PC-3 (cell line): ENCODE measurements at places on chromosomes 7 and 10. TPM values are rescaled to one million over a fixed set of nuclear protein-coding genes. Genes with fewer than 3 reads are reported as not detected.

DNA sequence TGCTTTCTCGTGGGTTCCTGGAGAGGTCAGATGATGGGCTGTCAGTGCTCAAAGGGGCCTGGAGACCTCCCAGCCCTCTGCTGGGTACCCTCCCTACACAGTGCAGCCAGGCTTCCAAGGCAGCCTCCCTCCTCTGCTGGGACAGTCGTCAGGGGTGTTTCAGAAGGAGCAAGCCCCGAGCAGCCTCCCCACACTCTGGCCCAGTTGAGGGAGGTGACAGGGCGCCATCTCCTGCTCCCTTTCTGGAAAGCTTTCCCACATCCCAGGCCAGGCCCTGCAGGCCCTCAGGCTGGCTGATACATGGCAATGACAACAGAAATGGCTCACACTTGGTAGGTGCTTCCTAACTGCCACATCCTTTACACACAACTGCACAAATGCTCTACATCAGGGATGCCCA is 32.1 kb downstream of the KCNMA1 start:
- H3K36me3 ChIP-seq, result no peaks in the 10 kb centered on the region
- H3K4me3 ChIP-seq, result no peak overlapping the region
- H3K27ac ChIP-seq, result no peak overlapping the region
- peaks cover 61% of the 10 kb centered on the region for H3K4me1 ChIP-seq

GRCh38 chr7:141408440-141408839 is 142.8 kb upstream of the AGK start:
- H3K36me3 ChIP-seq, result no peaks in the 10 kb centered on the region
- DNase-seq, result no peak
- no peak overlapping the region for H3K4me3 ChIP-seq
- peaks cover 72% of the 10 kb centered on the region for H3K27me3 ChIP-seq

Gene SPDYE16
- total RNA-seq, result not detected in 2 replicates

Gene MCU
- total RNA-seq, result 16.4 and 21.5 TPM in 2 replicates

GRCh38 chr7:83947260-83947659 is 247.3 kb downstream of the SEMA3A start:
- no peak overlapping the region for H3K27ac ChIP-seq
- no peaks in the 10 kb centered on the region for H3K4me1 ChIP-seq
- H3K4me3 ChIP-seq, result no peak overlapping the region
- DNase-seq, result peak; percentile 48
- H3K27me3 ChIP-seq, result no peaks in the 10 kb centered on the region

Gene C10orf120
- total RNA-seq, result not detected in 2 replicates

Gene HOXA9
- total RNA-seq, result 69.0 and 85.3 TPM in 2 replicates

DNA sequence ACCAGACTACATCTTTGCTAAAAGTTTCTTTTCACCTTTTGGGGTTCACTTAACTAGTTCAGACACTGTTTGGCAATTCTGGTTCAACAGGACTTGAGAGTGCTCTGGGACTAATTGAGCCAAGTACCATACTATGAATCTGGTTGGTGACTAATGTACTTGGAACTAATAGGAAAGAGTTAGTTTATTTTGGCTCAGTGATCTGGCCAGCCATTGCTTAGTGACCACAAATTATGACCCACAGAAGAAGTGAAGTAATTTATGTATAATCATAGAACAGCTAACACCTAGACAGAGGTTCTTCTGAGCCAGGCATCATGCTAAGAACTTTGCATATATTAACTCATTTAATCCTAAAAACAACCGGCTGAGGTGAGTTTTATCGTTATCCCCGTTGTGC is 126.5 kb upstream of the JCAD start:
- peak overlapping the region; percentile 25 for H3K27ac ChIP-seq
- no peaks in the 10 kb centered on the region for H3K36me3 ChIP-seq
- peak; percentile 86 for DNase-seq
- no peaks in the 10 kb centered on the region for H3K27me3 ChIP-seq
- peaks cover 35% of the 10 kb centered on the region for H3K4me1 ChIP-seq

Gene HYAL4
- total RNA-seq, result 0.26 and 0.98 TPM in 2 replicates

DNA sequence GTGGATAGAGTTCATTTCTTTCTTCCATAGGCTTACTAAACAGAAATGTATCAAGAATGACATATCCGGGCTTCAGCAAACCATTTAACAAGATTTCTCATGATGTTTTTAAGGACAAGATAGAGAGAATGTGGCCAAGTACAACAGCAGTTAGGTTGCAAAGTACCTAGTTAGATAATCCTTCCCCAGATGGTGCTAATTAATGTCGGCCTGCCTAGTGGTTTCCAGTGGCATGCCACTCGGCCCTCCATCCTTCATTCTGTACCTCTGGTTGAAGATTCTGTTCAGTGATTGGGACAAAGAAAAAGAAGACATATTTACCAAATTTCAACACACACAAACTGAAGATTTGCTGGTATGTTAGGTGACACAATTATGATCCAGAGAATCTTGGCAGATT is 212.1 kb downstream of the MACC1 start:
- no peak for DNase-seq
- no peaks in the 10 kb centered on the region for H3K4me1 ChIP-seq
- no peak overlapping the region for H3K4me3 ChIP-seq
- H3K27me3 ChIP-seq, result no peaks in the 10 kb centered on the region
- no peaks in the 10 kb centered on the region for H3K36me3 ChIP-seq

- no peak for DNase-seq
- H3K27ac ChIP-seq, result no peak overlapping the region
- no peak overlapping the region for H3K4me3 ChIP-seq
- H3K27me3 ChIP-seq, result no peaks in the 10 kb centered on the region
Observed at GRCh38 chr10:31622978-31623377, 304.0 kb downstream of the ZEB1 start.

GRCh38 chr10:31320550-31321211 is 1.7 kb downstream of the ZEB1 start:
- H3K4me3 ChIP-seq, result peak overlapping the region; percentile 91
- H3K4me1 ChIP-seq, result peaks cover 22% of the 10 kb centered on the region
- peak; percentile 7 for DNase-seq

Gene VAX1
- 0.12 and 0.98 TPM in 2 replicates for total RNA-seq

Gene FGFBP3
- total RNA-seq, result 0.69 and 1.2 TPM in 2 replicates

GRCh38 chr10:6314620-6315205 is 112.0 kb downstream of the PFKFB3 start:
- H3K27ac ChIP-seq, result peak overlapping the region; percentile 89
- DNase-seq, result peak; percentile 63

Gene VWDE
- 5.5 and 7.7 TPM in 2 replicates for total RNA-seq

- no peaks in the 10 kb centered on the region for H3K36me3 ChIP-seq
- DNase-seq, result no peak
- H3K27ac ChIP-seq, result no peak overlapping the region
- peaks cover 96% of the 10 kb centered on the region for H3K27me3 ChIP-seq
Observed at GRCh38 chr7:31683445-31684225, 3.4 kb upstream of the PPP1R17 start.

- no peak overlapping the region for H3K4me3 ChIP-seq
- H3K4me1 ChIP-seq, result peaks cover 13% of the 10 kb centered on the region
- no peaks in the 10 kb centered on the region for H3K27me3 ChIP-seq
- no peaks in the 10 kb centered on the region; the same call in 1 of the 2 replicates for H3K36me3 ChIP-seq
Observed at GRCh38 chr10:118732245-118733165, 22.3 kb downstream of the CACUL1 start.

DNA sequence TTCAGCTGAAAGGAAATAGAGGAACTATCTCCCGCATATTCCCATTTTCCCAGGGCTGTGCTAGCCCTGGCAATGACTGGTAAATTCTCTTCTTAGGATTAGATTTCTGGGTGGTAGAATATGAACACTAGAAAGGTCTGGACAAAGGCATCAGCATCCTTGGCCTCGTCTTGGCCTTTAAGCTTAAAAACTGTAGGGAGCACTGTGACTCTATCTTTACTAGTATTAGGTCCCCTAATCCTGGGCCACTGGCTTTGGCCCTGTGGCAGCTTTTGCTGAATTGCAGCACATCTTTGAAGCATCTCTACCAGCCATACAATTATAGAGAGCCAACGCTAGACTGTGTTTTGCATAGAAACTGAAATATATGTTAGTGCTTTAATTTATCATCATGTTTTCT is 41.5 kb upstream of the EBLN1 start:
- DNase-seq, result peak; percentile 11
- no peak overlapping the region for H3K27ac ChIP-seq
- no peaks in the 10 kb centered on the region for H3K27me3 ChIP-seq

- DNase-seq, result no peak
- no peak overlapping the region for H3K27ac ChIP-seq
- no peaks in the 10 kb centered on the region for H3K27me3 ChIP-seq
- no peaks in the 10 kb centered on the region for H3K4me1 ChIP-seq
Observed at GRCh38 chr7:137272249-137272648, 71.3 kb downstream of the PTN start.

DNA sequence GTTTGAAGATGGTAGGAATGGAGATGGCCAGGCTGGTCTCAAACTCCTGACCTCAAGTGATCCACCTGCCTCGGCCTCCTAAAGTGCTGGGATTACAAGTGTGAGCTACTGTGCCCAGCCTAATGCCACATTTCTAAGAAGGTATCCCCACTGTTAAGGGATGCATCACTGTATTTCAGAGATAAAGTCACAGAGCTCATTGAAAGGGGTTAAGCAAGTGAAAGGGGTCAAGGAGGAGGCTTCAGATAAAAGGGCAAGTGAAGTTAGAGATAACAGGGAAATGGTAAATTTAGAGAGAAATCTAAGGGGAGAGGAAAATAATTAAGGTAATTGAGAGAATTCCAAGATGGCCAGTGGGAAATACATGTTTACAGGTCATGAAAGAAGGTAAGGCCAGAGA is 93.0 kb upstream of the SP4 start:
- no peak overlapping the region for H3K4me3 ChIP-seq
- H3K27ac ChIP-seq, result no peak overlapping the region
- no peaks in the 10 kb centered on the region for H3K4me1 ChIP-seq
- peaks cover 30% of the 10 kb centered on the region for H3K27me3 ChIP-seq
- no peak for DNase-seq

DNA sequence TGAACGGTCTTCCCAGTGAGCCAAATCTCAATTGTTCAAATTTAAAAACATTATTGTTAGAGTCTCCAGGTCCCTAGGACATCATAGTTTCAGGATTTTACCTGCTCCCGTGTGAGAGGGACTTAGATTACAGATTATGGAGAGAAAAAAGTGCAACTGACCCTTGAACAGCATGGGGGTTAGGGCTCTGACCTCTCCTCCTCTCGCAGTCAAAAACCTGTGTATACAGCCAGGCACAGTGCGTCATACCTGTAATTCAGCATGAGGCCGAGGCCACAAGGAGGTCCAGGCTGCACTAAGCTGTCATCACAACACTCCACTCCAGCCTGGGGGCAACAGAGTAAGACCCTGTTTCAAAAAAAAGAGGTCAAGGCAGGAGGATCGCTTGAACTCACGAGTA is 25.5 kb downstream of the BAZ1B start:
- no peak for DNase-seq
- H3K36me3 ChIP-seq, result peaks cover 66% of the 10 kb centered on the region
- no peak overlapping the region for H3K4me3 ChIP-seq
- no peaks in the 10 kb centered on the region for H3K4me1 ChIP-seq

GRCh38 chr7:75892634-75893272 is 13.9 kb downstream of the RHBDD2 start:
- H3K27me3 ChIP-seq, result no peaks in the 10 kb centered on the region
- H3K27ac ChIP-seq, result no peak overlapping the region
- no peaks in the 10 kb centered on the region for H3K36me3 ChIP-seq
- no peak overlapping the region for H3K4me3 ChIP-seq
